D721Med (cell line): ENCODE measurements at places on chromosomes 11 and 22.

- DNase-seq, result no peak
Measured at GRCh38 chr11:79062814-79063762, 377.7 kb downstream of the TENM4 start.

DNA sequence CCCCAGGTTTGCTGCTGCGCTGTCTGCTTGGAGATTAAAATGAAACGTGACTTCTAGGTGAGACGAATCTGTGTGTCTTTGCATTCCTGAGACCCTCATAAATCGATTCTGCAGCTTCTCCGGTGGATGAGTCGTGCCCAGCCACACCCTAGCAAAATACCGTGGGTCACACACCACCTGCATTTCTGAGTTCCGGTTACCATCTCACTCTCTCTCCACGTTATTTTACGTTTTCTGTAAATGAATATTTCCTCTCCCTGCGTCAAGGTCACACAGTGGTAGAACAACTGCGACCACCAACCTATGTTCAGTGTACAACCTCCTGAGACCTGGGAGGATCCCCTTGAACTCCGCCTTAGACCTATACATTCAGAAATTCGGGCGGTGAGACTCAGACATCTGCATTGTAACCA lies 1.1 kb downstream of the YWHAH start:
- DNase-seq, result no peak

- DNase-seq, result no peak
Measured at GRCh38 chr11:66462911-66463310, 3.8 kb upstream of the PELI3 start.

GRCh38 chr22:50576070-50576469 lies 2.2 kb downstream of the CPT1B start:
- DNase-seq, result peak; percentile 49

- no peak for DNase-seq
Measured at GRCh38 chr22:33923660-33924246, 3.5 kb upstream of the LARGE1 start.

- no peak for DNase-seq
Measured at GRCh38 chr11:63914896-63915691, 1.9 kb downstream of the RCOR2 start.

DNA sequence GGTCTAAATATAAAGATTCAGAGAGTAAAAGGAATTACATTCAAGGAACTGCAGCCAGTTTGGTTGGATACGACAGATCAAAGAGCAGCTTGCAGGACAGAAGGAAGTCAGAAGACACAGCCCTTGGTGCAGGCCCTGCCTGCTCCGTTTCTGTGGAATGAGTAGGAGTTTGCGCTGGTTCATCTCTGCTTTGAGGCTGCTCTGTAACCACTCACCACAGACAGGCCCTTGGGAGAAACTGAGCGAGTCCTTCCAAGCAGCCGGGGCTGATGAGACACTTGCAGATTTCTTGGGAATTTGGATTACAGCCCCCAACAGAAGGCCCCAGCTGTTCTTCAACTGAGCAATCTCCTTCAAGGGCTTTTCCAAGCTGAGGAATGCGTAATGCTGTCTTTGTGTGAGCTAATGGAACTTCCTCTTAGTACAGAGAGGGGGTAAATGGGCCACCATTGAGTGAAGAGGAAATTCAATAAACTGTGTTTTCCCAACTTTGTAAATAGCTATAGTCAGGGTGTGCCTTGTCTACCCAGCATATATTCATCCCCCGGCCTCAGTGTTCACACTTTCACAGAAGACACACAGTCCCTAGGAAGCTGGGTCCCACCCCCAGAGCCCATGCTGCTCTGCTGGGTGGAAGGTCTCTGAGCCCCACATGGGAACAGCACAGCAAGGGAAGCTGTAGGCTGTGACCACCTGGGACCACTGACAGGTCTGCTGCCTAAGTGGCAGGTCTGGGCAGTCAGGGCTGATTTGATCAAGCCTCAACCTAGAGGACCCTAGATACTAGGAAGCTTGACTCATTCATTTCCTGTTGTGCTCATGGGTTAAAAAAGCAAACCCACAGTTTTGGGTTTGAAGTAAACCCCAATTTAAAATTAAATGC lies 16.6 kb downstream of the IL10RA start:
- no peak for DNase-seq

DNA sequence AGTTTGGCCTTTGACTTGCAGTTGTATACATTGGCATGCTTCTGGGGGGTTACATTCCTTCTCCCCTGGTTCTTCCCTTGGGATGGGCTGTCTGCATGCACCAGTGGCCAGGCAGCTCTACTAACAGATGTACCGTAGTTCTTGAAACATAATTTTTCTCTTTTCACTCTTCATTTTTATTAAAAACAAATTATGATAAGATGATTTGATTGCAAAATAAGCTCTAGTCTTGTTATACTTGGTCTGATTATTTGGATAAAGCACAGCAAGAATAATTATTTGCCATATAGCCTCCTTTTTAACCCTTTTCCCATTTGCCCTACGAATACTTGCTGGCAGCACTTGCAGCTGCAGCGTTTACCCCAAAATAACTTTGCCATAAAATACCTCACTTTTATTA lies 12.7 kb downstream of the OR56A5 start:
- no peak for DNase-seq

GRCh38 chr11:9005087-9005486 lies 1.3 kb upstream of the NRIP3 start:
- no peak for DNase-seq

- DNase-seq, result peak; percentile 62
Measured at GRCh38 chr11:45180179-45180847, 33.9 kb downstream of the PRDM11 start.

DNA sequence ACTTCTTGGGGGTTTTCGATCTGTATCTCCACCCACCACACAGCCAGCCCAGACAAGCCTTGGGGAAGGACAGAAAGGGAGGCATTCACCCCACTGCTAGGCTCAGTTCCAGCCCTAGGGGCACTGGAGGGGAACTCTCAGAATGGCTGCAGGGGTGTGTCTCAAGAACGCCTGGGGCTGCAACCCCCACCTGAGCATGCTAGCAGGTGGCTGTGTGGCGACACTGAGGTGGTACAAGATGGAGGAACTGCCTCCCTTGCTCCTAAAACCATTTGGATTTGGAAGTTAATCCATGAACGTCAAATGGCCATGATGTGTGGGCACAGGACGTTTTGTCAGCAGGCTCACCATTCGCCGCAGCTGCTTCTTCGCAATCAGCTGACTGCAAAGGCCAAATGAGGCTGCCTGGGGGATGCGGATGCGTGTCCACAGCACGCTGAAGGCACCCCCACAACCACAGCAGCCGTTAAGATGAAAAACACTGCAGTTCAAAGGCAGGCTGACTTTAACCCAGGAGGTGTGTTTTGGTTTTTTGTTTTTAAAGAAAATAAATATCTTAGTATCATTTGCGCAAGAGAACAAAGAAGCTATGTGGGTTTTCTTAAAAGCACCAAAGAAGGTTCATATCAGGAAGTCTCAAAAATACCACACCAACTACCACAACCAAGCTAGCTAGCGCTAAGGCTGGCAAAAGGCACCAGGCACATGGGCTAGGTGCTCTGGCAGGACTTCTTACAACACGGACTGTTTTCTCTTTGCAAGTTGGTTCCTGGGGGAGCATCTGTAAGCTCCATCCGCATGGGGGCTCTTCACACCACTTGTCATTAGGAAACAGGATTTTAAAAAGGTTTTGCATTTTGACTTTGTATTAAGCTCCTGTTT lies 22.2 kb upstream of the NAP1L4 start:
- no peak for DNase-seq

GRCh38 chr22:27476729-27477128 lies 324.8 kb downstream of the MN1 start:
- no peak for DNase-seq

GRCh38 chr11:34192481-34193401 lies 87.3 kb downstream of the NAT10 start:
- DNase-seq, result no peak

- DNase-seq, result no peak
Measured at GRCh38 chr11:116738975-116739374, 33.8 kb downstream of the BUD13 start.

GRCh38 chr11:70456921-70457532 lies 58.7 kb downstream of the CTTN start:
- no peak for DNase-seq

- DNase-seq, result no peak
Measured at GRCh38 chr11:134045799-134046635, 22.9 kb upstream of the JAM3 start.

DNA sequence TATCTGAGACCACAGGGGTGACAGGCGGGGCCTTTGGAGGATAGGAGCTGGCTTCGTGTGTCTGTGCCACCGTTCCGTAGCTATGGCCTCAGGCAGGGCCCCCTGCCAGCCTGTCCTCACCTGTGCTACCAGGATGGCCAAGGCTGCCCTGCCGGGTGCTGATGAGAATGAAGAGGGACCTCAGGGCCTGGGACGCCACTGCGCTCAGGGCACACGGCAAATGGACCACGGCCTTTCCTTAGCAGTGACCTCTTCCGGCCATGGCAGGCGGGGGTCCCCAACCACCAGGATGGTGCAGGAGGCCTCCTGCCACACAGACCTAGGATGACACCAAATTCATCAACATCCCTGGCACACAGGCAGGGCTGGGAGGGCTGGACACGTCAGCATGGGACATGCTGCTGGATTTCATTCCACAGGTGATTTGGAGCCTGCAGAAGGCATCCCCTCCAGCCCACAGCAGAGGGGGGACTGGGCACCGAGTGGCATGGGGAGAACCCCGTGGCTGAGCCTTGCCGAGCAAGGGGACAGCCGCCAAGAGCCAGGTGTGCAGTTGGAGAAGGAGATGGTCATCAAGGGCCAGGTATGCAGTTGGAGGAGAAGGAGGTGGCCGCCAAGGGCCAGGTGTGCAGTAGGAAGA lies 1321.0 kb downstream of the BRD1 start:
- no peak for DNase-seq

DNA sequence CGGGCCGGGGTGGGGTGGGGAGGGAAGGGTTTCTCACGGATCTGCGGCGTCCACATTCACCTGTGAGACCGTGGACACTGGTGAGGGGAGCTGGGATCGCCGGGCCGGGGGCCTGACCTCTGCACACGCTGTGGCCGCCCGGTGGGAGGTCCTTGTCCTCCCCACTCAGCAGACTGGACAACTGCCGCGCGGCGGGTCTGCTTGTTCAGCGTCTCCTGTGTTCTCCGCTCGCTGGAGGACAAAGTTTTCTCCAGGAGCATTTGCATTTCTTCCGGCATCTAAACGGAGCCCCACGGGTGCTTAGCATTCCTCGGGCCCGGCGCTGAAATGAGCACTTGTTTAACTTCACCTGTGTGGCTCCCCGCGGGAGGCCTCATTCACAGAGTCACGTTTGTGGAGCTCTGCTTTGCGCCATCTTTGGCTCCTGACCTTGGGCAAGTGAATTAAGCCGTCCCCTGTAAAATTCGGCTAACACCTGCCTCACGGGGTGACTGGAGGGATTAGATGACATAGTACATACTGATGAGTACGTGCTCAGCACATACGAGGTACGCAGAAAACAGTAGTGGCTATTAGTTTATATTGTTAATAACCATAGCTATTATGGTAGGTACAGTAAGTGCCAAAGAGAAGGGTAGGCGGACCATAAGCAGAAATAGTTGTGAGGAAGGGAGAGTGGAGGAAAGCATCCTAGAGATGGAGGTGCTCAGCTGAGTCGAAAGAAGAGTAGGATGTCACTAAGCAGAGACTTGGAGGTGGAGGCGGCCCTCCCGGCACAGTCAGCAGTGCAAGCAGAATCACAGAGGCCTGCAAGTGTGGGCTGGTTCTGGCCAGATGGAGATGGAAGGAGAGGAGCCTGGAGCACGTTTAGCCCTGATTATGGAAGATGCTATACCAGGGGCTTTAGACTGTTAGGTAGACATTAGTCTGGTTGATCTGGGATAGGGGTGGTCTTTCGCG lies 885 bp downstream of the TRMU start:
- DNase-seq, result no peak

DNA sequence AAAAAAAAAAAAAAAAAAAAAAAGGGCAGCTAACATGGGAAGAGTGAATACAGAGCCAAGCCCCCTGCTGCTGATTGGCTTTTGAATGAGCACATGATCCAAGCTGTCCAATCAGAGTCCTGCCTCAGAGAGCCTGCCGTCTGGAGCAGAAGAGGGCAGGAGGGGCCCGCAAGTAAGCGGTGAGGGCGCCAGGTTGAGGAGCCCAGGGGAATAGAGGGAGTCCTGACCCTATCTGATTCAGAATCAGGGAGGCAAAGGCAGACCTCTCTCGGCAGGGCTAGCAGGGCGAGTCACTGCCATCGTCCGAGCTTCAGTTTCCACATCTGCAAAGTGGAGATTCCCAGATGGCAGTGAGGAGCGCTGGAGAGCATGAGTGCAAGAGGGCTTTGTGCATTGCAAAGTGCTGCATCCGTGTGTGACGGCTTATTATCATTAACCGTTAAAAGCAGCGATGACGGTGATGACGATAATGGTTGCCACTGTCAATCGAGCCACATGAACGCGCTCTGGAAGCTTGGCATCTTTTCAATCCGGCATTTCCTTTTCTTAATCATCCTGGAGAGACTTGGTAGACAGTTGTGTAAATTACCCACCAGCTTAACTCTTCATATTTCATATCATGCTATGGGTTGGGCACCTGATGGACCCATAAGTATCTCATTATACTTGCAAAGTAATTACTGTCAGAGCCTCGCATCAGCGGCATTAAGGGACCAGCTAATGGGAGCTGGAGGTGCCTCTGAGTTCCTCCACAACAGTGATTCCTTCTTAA lies 68.6 kb upstream of the ATXN10 start:
- no peak for DNase-seq

- DNase-seq, result no peak
Measured at GRCh38 chr11:76615950-76616349, 54.6 kb downstream of the LRRC32 start.

GRCh38 chr22:37777122-37777687 lies 30.5 kb upstream of the GCAT start:
- no peak for DNase-seq

DNA sequence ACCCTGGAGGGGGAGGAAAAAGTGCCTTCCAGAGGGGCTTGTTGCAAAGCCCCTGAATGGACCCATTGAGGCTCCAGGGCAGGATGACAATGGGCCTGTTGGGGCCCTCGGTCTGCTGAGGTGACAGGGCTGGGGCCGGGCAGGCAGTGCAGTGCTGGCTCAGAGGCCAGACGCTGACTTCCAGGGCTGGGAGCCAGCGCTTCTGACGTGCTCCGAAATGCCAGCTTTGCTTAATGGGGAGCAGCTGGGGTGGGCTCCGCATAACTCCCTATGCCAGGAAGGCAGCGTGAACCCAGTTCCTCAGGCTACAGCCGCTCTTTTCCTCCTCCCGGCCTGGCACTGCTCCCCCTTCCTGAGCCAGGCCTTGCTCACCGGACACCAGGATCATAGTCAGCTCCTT lies 17.7 kb downstream of the NAV2 start:
- no peak for DNase-seq

GRCh38 chr11:93775289-93775688 lies 8.8 kb upstream of the MED17 start:
- no peak for DNase-seq

DNA sequence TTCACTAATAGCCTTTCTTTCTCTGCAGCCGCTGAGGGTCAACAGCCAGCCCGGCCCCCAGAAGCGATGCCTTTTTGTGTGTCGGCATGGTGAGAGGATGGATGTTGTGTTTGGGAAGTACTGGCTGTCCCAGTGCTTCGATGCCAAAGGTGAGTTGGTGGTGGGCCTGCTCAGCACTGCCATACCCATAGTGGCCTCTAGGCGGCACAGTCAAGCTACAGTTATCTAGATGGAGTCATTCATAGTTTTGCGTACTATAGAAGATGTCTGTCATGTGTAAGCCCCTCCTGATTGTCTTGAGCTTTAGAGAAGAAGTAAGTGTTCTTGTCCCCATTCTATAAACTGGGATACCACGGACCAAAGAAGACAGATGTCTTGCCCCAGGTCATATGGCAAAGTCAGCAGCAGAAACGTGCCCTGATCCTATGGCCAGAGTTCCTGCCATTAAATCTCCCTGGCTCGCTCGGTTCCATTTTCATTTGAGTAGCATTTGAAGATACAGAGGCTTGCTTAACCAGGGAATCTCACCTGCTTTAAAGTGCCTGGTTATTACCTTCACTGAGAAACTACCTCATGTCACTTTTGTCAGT lies 42.1 kb upstream of the CRTAM start:
- no peak for DNase-seq
